ENCODE measurements at places on chromosomes 7 and 10. TPM values are rescaled to one million over a fixed set of nuclear protein-coding genes. Genes with fewer than 3 reads are reported as not detected.

HOGA1 gene
- total RNA-seq, result 2.3 TPM

MINDY4 gene
- total RNA-seq, result 20.1 TPM

PVRIG gene
- total RNA-seq, result 1.4 TPM

KNDC1 gene
- total RNA-seq, result 14.3 TPM

C10orf67 gene
- total RNA-seq, result 1.6 TPM

PROSER2 gene
- 33.3 TPM for total RNA-seq

OPALIN gene
- not detected for total RNA-seq

SDK1 gene
- total RNA-seq, result 10.4 TPM

ITGB1 gene
- total RNA-seq, result 517 TPM

PRR15 gene
- total RNA-seq, result 2.1 TPM

SCIN gene
- 14.3 TPM for total RNA-seq

DNA sequence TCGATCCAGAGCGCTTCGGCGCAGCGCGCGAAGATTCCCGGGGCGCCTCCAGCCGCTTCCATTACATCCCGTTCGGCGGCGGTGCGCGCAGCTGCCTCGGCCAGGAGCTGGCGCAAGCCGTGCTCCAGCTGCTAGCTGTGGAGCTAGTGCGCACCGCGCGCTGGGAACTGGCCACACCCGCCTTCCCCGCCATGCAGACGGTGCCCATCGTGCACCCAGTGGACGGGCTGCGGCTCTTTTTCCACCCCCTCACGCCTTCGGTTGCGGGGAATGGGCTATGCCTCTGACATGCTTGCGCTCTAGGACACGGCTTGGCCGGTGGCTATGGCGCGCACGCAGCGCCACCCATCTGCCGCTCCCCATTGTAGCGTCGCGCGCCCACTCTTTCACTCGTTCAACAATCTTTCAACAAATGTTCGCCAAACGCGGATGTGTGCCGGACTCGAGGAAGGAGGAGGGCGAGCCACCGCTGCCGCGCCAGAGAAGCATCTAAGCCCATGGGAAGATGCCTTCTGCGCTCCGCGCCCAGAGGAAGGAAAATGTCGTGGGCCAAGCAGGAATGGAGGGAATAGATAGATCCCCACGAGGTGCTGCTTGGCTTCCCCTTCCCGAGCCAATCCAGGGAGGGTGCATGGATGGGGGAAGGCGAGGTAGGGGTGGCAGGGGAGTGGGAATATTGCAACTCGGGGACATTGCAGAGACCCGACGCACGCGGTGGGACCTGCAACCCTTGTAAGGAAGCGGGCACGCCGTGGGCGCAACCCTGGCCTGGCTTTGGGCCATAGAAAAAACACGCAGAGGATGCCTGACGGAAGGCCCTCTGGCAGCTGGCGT is 5.1 kb upstream of the CYP26A1 start:
- no peak for DNase-seq

GRCh38 chr7:148963583-148964482 is 64.5 kb downstream of the PDIA4 start:
- DNase-seq, result no peak

DNA sequence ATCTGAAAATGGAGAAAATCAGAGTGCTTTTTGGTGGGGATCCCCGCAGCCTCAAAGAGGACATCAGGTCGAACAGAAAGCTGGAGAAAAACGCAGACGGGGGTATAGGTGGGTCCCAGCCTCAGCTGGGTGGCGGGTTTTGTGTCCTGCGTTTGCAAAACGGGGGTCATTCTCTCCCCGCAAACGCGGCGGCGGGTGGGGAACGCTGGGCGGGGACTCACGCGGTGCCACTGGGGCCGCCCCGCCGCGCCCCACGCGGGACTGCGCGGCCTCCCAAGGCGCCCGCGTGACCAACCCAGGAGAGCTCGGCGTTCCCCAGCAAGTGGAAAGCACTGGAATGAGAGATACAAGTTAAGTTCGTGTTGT is 806 bp upstream of the VIPR2 start:
- DNase-seq, result no peak

GRCh38 chr7:15317215-15317614 is 244.6 kb downstream of the AGMO start:
- DNase-seq, result no peak

DNA sequence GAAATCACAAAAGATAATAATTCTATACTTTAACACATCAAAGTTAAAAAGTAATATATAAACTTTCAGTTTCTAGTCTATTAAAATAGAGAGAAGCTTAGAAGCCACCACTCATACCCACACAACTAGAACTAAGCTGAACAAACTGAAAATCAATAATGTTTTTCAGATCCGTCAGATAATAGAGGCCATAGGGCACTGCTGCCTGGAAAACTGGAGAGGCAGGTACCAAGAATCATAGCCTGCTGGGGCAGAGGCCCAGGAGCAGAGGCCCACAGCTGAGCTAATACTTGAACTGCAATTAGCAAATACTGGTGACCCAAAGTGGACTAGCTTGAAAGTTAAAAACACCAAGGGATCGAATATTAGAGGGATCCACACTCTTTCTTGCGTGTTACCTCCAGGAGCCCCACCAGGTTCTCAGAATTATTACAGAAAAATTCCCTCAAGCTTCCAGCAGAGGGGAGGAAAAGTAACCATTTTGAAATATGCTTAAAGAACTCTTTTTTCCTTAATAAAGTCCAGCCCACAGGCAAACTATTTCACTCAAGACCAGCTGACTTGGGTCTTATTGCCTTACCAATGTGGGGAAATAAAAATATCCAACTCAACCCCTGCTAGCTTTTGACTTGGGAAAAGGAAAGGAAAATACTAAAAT is 774.1 kb upstream of the IGFBP3 start:
- DNase-seq, result no peak

GRCh38 chr7:112771166-112771565 is 19.0 kb downstream of the TMEM168 start:
- no peak for DNase-seq

DNA sequence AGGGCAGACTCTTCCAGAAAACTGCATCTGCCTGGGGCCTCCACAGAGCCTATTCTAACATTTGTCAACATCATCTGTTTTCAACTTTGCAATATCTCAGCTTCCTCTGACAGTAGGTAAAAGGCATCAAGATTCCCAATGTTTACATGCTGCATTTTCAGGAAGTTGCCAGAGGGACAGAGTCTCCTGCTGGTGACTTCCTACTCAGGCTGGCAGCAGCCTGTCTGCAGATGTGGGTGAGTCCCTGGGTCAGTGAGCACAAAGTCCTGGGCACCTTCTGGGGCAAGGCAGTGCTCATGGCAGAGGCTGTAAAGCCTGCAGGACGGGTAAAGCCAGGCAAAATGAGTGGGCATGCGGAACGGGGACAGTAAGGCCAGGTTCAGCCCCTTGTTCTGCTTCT is 69.4 kb downstream of the EBF3 start:
- DNase-seq, result no peak

DNA sequence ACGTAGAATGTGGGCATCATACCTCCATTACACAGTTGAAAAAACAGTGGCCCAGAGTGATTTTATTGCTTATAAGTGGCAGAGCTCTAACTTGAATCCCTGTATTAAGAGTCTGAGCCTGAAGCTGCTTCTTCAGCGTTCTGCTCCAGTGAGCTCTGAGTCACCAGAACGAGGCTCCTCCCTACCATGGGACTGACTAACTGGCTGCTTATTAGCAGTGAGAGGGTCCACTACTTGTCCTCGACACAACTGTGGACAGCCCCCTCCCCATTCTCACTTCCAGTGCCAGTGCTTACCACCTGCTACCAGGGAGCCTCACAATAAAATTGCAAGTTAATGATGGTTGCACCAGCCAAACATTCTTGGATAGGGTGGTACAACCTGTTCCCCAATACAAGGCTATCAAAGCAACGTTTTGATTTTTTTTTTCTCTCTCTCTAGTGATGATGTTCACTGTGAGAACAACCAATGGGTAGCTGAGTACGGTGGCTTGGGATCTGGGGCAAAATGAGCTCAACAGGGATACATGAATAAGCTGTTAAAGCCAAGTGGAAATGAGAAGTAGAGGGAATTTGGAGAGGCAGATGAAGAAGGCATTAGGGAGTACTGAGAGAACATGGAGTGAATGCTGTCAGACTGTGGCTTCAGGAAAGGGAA is 2.7 kb upstream of the NRG3 start:
- no peak for DNase-seq

GRCh38 chr7:47211519-47211973 is 370.4 kb downstream of the TNS3 start:
- DNase-seq, result no peak

DNA sequence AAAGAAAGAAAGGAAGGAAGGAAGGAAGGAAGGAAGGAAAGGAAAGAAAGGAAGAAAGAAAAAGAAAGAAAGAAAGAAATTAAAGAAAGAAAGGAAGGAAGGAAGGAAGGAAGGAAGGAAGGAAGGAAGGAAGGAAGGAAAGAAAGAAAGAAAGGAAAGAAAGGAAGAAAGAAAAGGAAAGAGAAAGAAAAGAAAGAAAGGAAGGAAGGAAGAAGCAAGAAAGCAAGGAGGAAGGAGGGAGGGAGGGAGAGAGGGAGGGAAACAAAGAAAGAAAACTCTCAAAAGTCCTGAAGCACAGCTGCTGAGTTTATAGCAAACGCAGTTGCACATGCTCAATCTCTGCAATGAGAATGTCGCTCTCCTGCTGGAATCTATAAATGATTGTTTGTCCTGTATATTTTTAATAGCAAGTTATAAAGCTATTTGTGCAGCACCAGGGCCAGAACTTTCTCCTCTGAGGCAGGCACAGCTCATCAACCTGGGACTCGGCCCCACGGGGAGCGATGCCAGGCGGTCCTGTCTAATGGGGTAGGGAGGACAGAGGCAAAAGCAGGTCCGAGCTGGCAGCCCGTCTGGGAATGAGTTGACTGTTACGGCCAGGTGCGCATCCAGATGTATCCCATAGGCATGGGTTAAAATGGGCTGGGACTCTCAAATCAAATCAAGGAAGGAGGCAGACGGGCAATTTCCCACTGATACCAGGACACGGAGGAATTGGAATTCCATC is 118.0 kb upstream of the PFKP start:
- no peak for DNase-seq

- peak; percentile 78 for DNase-seq
Observed at GRCh38 chr7:20199015-20199737, 18.0 kb downstream of the MACC1 start.

DNA sequence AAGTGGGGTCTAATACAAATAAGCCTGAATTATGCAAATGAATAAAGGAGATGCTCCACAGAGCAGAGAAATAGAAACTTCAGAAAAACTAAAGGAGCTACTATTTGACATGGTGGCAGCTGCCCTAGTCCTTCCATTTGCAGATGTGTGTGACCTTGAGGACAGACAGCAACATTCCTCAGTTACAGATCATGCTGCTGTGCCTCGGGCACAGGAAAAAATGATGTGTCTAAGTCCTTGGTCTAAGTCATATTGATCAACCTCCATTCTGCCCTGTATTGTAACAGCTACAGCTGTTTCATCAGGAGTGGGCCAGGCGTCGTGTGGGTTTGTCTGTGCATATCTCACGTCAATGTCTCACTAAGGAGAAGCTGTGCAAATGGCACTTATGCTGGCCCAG is 710.4 kb downstream of the TNS3 start:
- DNase-seq, result no peak

DNA sequence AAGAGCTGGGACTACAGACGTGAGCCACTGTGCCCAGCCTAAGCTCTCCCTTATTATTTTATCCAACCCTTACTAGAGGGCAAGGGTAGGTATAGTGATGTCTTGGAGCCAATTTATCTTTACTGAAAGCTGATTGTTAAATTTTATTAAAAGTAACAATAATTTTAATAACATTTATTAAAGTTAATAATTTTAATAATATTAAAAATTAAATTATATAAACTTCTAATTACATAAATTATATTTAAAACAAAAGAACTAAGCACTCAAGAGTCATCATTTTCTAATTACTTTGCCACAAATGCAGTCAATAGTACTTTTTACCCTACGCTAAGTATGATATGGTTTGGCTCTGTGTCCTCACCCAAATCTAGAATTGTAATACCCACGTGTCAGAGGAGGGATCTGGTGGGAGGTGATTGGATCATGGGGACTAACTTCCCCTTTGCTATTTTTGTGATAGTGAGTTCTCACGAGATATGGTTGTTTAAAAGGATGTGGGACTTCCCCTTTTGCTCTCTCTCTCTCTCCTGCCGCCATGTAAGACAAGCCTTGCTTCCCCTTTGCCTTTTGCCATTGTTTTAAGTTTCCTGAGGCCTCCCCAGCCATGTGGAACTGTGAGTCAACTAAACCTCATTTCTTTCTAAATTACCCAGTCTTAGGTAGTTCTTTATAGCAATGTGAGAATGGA is 58.4 kb upstream of the ETV1 start:
- no peak for DNase-seq

DNA sequence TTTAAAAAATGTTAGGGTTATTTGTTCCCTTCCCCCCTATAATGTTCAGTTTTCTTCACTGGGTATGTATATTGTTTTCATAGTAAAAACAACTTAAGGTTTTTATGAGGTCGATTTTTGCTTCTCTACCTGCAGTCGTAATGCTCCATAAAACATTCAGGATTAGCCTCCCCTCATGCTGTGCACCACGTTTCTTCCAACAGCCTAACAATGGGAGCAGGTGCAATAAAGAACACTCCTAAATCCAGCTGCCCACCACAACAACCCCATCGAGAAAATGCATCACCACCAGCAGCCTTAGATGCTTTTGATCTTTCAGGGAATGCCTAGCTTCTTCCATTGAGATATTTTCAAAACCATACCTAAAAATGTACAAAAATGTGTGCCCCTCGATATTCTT is 111.1 kb downstream of the ADAM12 start:
- no peak for DNase-seq

- DNase-seq, result no peak
Observed at GRCh38 chr7:103773726-103774125, 215.7 kb downstream of the RELN start.

GRCh38 chr7:30776971-30777370 is 5.8 kb downstream of the MINDY4 start:
- DNase-seq, result no peak

DNA sequence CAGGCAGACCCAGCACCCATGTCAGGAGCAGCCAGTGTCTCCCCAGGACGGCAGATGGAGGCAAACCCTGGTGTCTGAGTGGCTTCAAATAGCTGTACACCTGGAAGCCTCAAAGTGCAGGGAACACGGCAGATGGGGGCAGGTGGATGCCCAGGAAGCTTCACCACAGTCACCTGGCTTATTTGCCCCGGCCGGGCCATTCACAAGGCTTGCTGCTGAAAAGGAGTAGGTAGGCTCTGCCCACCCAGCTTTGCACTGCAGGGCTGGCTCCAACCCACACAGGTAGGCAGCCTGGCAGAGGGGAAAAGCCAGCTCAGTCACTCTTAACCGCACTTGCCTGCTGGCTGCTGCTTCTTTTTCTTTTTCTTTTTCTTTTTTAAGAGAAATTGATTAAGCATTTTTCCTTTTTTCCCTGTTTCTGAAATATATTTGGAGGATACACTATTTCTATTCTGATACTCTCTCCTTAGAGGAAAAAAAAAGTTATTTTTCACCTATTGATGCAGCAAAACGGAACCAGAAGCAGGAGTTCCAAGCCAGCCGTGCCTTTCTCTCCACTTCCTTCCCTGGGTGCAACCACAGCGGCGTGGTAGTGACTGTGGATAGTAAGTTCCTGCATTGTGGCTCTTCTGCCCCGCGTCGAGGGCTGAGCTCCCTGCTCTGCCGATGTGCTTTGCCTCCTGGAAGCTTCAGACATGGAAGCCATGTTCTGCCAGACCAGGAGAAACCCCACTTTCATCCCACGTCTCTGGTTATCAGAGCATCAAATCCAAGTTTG is 118.3 kb downstream of the KLF6 start:
- DNase-seq, result no peak

GRCh38 chr7:152733286-152733934 is 26.1 kb upstream of the ACTR3B start:
- DNase-seq, result no peak

GRCh38 chr10:12181065-12181775 is 14.5 kb downstream of the NUDT5 start:
- DNase-seq, result peak; percentile 65

Data from upper lobe of right lung (tissue), 1 donor.